ENCODE measurements at places on chromosomes 5 and 9.

DNA sequence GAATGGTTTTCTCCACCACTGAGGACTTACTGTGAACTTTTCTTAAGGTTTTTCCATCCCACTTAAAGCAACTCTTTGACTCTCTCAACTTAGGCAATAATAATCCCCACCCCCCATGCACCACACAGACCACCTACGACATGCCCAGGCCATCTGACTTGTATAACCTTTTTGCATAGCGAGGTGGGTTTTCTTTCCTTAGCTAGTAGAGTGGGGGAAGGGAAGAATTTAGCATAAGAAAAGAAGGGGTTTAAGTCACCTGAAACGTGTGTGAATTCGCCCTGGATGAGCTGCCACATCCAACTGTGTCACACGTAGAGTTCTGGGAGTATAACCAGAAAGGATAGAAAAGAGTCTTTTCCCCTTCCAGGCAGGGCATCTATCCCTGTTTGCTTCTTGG lies 262.7 kb downstream of the YTHDC2 start:
- DNase-seq = no peak

DNA sequence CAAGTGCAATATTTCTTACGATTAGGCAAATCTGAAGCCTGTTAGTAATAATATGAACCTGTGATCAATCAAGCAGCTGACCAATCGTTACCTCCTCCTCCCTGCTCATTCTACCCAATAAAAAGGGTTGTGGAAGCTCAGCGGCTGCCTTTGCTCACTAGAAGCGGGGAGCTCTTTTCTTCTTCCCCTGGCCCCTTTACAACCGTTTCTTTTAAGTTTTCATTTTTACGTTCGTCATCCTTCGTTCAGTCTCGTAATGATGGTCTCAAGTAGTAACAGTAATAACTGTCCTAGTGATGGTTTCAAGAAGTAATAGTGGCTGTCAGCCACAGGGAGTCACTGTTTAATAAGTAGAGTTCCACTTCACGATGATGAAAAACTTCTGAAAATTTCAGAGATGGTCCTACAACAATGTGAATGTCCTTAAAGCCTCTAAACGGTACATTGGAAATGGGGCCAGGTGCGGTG lies 6.2 kb downstream of the UGT3A2 start:
- DNase-seq = no peak

DNA sequence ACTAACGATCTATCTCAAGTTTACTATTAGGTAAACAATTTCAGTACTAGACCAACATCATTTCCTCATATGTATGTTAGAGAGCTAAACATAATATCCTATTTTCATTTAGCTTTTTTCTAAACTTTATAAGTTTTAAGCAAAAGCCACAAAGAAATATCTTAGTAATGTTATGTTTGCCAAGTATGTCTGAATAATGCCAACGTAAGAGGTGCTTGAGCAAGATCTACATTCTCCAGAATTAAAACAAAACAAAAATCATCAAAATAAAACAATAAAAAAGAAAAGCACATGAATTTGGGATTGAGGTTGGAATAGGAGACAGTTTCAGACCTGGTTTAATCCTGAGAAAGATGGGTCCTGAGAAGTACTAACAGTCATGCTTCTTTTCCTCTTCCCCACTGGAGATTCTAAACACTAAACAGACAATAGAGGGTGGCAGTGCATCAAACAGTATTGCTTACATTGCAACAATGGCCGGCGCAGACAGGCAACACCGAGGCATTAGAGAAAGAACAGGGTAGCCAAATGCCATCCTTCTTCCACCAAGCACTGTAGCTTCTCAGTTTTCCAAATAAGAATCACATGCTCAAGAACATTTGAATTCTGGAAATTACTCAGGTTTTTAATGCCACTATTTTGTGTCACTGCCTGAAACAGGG lies 33.6 kb downstream of the CSNK1A1 start:
- no peak for DNase-seq

DNA sequence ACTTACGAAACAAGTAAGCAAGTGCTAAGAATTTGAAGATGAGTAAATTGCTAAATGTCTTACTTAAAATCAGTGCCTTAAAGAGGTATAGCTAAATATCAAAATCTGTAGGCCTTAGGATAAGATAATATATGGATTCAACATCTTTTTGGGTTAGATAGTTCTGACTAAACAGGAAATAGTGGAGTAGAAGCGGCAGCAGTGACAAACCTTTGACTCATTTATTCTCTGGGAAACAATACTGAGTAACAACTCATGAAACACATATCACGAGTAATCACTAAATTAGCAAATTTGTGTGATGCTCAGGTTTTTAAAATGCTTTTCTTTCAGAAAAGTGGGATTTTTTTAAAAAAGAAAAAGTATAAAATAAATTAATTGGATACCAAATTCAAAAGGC lies 762.1 kb upstream of the TYRP1 start:
- no peak for DNase-seq

DNA sequence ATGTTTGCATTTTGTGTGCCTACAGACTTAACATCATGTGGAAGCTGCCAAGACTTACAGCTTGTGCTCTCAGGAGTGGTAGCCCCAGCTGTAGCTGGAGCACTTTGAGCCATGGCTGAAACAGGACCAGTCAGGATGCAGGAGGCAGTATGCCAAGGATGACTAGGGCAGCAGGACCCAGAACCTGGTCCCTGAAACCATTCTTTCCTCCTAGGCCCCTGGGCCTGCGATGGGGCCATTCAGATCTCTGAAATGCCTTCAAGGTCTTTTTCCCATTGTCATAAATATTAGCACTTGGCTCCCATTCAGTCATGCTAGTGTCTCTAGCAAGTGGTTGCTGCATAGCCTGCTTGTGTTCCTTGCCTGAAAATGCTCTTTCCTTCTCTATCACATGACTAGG lies 29.6 kb upstream of the VLDLR start:
- no peak for DNase-seq

DNA sequence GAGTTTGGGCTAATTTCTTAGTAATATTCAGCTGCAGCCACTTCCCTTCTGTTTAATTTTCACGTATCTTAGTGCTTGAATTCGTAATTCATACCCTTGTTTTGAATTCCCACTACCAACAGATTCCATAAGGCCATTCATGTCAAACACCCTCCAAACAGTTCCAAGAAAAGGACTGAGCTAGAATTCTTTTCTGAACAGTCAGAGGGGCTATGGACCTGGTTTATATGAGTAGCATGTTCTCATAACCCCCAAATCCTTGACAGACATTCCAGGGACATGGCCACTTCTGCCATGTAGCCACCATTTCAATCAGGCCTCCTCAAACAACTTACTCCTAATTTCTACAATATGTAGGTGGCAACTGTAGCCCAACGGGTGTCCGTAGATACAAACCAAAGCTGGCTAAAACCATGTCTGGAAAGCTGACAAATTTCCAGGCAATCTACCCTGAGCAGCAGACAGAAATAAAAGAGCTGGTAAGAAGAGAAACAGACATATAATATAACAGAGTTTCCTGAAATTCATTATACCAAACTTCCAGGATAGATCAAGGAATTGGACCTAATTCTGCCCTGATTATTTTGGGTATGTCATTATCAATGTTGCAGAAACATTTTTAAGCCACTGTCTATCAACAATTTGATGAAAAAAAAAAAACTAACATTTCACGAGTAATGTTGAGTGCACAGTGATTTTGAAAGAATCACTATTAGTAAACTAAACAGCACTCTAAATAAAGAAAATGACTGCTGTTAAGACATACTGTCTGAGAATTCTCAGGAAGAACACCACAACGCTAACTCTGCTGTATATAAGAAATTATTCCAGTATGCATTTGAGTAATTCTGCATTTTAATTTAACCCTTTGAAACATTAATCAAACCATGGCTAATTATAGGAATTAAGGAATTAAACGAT lies 40.7 kb downstream of the EBF1 start:
- DNase-seq = no peak

GRCh38 chr5:120803282-120803681 lies 339.2 kb downstream of the PRR16 start:
- DNase-seq = no peak

GRCh38 chr5:72949481-72949880 lies 6.4 kb upstream of the FCHO2 start:
- DNase-seq = no peak

GRCh38 chr9:37433867-37434371 lies 11.4 kb downstream of the GRHPR start:
- peak; percentile 85 for DNase-seq

GRCh38 chr5:50745221-50745910 lies 78.9 kb downstream of the PARP8 start:
- no peak for DNase-seq

GRCh38 chr9:111805830-111806241 lies 11.1 kb upstream of the SHOC1 start:
- DNase-seq = no peak

GRCh38 chr5:94577466-94578245 lies 40.7 kb downstream of the KIAA0825 start:
- no peak for DNase-seq

GRCh38 chr9:96854651-96855273 lies 448 bp upstream of the ZNF782 start:
- no peak for DNase-seq

DNA sequence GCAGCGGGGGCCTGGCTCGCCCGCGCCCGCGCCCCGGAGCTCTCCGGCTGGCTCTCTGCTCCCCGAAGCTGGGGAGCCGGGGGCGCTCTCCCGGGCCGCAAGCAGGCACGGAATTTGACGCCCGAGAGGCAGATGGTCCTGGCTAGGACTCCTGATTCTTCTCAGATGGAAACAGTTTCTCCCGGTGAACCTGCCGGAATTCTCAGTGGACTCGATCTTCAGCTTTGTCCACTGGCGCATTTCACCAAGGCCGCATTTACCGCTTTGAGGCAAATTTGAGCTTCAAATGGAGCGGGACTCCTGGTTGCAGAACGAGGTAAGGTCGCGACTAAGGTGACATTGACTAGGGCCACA lies 305.7 kb upstream of the KCNN2 start:
- no peak for DNase-seq

DNA sequence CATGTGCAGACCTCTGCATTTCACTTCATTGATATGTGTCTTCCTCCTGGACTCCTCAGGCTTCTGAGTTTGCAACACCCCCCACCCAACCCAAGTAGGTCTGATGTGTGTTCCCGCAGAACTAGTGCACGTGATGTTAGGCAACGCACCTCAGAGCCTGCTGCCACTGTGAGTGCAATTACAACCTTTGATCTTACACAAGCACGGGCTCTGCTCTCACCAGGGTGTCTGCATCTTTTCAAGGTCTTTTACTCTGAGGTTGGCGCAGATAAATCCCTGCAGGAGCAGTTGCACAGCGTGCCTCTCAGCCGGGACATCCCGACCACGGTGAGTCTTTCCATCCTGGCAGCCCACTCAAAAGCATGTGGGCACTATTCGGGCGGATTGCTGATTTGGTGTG lies 80.1 kb downstream of the EGFLAM start:
- DNase-seq = no peak

DNA sequence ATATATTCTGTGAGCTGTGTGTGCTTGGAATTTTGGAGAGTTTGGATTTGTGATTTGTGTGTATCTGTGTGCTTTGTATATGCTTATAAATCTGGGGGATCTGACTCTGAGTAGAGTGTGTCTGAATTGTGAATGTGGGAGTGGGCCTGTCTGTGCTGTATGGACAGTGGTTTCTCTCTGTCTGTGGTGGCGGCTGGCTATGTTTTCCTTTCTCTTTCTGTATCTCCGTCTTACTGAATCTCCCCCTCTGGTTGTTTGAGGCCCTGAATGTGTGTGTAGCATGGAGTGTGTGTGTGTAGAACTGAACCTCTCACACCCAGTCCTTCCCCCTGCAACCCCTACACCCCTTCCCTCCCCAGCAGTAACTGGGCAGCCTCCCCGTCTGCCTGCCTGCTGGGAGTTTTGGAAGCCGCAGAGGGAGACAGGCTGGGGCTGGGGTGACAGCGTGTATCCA lies 4.7 kb downstream of the CXXC5 start:
- no peak for DNase-seq

- DNase-seq = peak; percentile 95
Observed at GRCh38 chr9:83920927-83921707, at the start of gene KIF27. TSS of gene KIF27 (minus strand) at chr9:83921432. CDS start at chr9:83915591, 5,841 bp downstream.

DNA sequence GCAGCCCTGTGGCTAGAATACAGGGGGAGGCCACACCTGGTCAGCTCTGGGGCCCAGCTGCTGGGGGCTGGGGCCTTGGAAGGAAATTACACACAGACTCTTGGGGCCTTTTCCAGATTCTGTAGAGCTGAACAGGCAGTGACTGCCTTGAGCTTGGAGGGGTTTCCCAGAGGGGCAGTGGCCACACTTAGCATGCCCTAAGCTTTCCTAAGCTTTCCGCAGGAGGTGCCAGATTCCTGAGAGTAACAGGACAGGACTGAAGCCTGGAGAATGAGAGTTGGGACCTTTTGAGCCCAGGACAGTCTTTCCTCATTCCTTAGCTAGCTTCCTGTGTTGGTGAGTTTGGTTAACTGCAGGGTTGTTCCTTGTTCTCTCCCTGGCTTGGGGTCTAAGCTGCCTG lies 1.4 kb downstream of the TBC1D13 start:
- no peak for DNase-seq

- no peak for DNase-seq
Observed at GRCh38 chr5:71829206-71829605, 110.1 kb downstream of the CARTPT start.

GRCh38 chr9:13139641-13140171 lies 139.8 kb downstream of the MPDZ start:
- peak; percentile 53 for DNase-seq

- DNase-seq = no peak
Observed at GRCh38 chr9:69250681-69251080, 74.3 kb upstream of the ENTREP1 start.

DNA sequence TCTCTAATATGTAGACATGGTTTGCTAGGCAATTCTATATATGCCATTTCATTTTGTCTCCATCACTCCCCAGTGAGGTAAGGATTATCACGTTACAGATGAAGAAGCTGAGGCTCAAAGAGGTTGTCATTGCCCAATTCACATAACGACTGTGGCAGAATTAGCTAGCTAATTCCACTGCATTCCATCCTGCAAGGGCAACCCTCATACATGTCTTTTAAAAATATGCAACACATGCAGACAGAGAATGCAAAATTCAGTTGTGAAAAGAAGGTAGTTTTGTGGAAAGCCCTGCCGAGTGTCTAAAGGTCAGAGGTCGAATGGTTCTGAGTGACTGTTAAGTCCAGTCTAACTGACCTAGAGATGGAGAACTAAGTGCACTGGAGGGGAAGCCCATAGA lies 219.2 kb downstream of the PAPPA start:
- DNase-seq = no peak

- DNase-seq = no peak
Observed at GRCh38 chr9:69975681-69976080, 68.0 kb upstream of the MAMDC2 start.

- no peak for DNase-seq
Observed at GRCh38 chr5:137071931-137072330, 427.2 kb downstream of the SPOCK1 start.

GRCh38 chr9:27572918-27573633 lies at the start of gene C9orf72:
TSS of gene C9orf72 (minus strand) at chr9:27573481. CDS start at chr9:27567120, 6,361 bp downstream.
- DNase-seq = peak; percentile 63

DNA sequence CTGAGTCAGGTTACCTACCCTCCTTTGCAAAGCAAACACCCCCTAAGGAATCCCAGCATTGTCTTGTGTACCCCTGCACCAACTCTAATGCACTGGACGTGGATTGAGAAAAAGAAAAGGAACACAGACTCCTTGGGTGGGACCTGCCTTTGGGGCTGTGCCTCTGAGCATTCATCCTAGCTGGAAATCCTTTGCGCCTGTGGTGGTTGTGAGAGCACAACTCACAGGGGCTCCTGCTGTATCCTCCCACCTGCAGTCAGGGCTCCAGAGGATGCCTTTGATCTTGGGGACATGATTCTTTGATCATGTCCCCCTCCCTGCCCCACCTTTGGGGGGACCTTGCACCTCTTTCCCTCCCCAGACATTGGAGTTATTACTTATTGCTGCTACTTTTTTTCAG lies 338.5 kb downstream of the GADD45G start:
- no peak for DNase-seq
